Muscle of back (tissue), 13 donors: ENCODE measurements at places on chromosomes 5 and 9.

DNA sequence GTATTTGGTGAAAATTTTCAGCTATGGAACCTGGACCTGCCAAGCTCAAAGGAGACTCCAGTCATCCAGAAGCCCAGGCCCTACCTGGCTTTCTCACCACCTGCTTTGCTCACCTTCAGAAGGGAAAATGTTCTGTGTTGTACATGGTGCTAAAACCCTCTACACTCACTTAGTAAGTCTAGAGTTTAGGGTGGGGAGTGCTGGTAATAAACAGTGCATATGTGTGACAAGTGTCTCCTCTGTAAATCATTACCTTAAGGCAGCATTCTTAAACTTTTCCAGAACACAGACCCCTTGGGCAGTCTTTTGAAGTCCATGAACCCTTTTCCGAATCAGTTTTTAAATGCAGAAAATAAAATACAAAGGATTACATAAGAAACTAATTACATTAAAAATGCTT is 248.8 kb upstream of the PIK3R1 start:
- no peak for DNase-seq

DNA sequence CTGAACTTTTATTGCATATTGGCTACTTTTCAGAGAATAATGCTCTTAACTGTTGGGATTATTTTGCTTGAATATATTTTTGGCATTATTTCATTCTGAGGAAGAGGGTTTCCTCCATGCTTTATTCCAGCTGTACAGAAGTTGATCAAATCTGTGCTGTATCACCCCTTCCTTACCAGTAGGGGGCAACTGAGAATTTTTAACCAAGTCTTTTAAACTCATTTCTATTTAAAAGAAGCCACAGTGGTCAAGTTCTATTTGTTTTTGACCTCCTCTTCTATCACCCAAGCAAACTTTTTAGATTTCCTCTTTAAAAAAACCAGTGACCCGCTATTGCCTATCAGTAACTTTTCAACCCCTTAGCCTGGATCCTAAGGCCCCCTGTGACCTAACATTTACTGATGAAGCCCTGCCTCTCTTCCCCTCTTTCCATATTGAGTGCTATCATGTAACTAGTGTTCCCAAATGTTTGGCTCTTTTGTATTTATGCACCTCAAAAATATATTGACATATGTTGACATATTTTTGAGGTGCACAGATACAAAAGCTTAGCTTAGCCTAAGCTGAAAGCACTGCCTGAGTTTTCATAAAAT is 80.6 kb downstream of the FBXO4 start:
- DNase-seq: peak; percentile 3

DNA sequence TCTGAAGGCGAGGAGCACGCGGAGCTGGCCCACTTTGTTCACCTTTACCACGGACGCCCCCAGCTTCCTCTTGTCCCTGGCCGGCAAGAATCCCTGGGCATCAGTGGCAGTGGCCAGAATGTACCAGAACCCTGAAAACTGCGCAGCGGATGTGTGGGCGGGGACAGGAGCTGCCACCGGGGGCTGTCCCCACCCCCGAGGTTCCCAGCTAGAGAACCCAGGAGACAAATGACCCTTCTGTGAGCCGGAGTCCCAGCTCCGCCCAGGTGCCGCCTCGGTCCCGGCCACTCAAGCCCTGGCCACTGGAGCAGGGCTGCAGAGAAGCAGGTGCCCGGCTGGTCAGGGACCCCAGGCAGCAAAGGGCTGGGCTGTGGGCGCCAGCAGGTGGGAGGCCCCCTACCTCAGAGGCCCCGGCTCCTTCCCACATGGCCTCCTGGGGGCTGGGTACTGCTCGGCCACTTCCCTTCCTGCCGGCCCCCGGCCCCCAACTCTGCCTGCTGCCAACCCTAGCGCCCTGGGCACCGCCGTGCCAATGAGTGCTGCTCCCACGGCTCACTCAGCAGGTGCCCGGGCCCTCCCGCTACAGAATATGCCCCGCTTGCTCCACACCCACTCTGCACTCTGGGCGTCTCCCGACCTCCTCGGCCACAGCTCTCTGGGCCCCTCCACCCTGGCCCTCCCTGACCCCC is 713 bp downstream of the LCN10 start:
- DNase-seq: no peak

- no peak for DNase-seq
Measured at GRCh38 chr9:111658943-111659342, 2.5 kb upstream of the GNG10 start.

DNA sequence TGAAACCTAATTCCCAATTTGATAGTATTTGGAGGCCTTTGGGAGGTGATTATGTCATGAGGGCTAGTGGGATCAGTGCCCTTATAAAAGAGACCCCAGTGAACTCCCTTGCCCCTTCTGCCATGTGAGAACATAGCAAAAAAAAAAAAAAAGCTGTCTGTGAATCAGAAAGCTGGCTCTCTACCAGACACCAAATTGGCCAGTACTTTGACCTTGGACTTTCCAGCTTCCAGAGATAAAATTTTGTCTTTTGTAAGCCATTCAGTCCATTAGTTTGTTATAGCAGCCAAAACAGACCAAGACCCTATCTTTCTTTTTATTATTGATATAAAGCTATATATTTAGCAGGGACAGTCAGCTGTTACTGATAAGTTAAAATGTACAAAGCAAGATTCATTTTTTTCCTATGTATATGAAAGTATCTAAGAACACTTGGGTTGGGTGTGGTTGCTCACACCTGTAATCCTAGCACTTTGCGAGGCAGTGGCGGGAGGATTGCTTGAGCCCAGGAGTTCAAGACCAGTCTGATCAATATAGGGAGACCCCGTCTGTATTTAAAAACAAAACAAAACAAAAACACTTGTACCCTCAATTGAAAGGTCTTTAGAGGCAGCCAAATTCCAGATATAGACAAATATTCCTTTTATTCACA is 8.1 kb upstream of the C5orf24 start:
- no peak for DNase-seq

- DNase-seq: no peak
Measured at GRCh38 chr5:65191554-65192135, 290.1 kb downstream of the ADAMTS6 start.

DNA sequence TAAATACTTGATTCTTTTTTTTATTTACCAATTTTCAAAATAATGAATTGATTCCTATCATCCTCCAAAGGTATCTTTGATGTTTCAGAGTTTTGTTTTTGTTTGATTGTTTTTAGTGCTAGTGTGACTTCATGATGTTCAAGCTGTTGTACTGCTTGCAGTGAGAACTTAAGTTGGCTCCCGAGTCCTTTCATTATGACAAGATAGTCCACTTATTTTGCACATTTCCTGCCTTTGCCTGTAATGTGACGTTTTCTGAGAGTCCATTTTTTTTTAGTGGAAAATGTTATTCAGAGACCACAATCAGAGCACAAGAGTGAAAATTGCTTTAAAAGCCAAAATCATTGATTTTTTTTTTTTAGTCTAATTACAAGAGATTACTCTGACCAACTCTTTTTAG is 60.1 kb upstream of the FCHO2 start:
- DNase-seq: no peak

GRCh38 chr9:21097817-21098216 is 20.1 kb upstream of the IFNB1 start:
- no peak for DNase-seq

- peak; percentile 56 for DNase-seq
Measured at GRCh38 chr5:39427229-39427628, 2.4 kb upstream of the DAB2 start.

- DNase-seq: no peak
Measured at GRCh38 chr9:77848404-77848803, 183.2 kb downstream of the GNAQ start.

DNA sequence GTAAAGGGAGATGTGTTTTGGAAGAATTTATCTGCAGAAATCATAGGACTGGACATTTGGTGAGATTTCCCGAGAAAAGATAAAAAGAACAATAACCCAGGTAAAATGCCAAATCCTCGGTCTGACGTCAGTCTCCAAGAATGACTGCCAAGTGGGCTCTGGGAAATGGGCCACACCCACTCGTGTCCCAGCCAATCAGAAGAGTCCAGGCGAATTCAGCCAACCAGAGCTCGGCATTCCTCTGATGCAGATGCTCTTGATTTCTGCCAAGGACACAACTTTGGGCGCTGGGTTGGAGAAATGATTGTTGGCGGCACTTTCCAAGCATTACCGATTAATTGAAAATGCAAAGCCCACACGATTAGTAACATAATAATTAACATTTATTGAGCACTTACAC is 73.3 kb downstream of the FGF18 start:
- no peak for DNase-seq

- DNase-seq: no peak
Measured at GRCh38 chr5:175133185-175133584, 310.8 kb downstream of the DRD1 start.

GRCh38 chr9:91098203-91098850 is 263.4 kb downstream of the AUH start:
- no peak for DNase-seq

DNA sequence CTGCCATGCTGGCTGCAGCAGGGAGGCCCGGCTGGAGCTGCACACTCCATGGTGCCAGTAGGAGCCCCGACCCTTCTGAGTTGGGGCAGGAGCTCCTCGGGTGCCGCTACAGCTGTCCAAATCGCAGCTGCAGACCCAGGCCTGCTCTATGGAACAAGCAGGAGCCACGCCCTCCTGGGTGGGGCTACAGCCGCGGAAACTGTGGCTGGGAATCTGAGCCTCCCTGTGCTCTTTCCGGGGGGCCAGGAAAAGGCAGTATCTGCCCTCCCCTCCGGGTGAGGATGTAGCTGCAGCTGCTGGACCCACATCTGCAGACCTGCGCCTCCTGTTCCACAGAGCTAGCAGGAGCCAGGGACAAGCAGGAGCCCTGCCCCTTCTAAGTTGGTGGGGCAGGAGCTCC is 278.9 kb upstream of the ACTBL2 start:
- DNase-seq: no peak

- DNase-seq: peak; percentile 83
Measured at GRCh38 chr5:132437604-132438266, 52.8 kb downstream of the IRF1 start.

GRCh38 chr9:121721058-121721350 is 69.6 kb downstream of the DAB2IP start:
- no peak for DNase-seq

- DNase-seq: no peak
Measured at GRCh38 chr5:131206772-131207171, 36.0 kb downstream of the LYRM7 start.

GRCh38 chr5:124806026-124806372 is 59.6 kb upstream of the ZNF608 start:
- DNase-seq: no peak

DNA sequence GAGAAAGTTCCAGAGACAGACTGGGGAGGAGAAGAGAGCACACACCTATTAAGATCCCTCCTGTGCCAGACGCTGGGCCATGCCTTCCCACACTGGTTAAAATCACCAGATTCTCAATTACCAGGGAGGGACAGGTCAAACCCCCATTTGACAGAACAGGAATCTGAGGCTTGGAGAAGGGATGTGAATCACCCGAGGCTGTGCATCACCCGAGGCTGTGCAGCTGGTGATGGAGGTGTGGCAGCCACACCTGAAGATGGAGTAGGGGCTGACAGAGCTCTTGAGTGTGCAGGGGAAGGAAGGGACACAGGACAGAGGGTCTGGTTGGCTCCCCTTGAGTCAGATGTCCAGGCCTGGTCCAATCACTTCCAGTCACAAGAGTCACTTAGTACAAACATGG is 70.6 kb downstream of the LMX1B start:
- no peak for DNase-seq

- DNase-seq: no peak
Measured at GRCh38 chr5:143592648-143593047, 189.2 kb upstream of the NR3C1 start.

DNA sequence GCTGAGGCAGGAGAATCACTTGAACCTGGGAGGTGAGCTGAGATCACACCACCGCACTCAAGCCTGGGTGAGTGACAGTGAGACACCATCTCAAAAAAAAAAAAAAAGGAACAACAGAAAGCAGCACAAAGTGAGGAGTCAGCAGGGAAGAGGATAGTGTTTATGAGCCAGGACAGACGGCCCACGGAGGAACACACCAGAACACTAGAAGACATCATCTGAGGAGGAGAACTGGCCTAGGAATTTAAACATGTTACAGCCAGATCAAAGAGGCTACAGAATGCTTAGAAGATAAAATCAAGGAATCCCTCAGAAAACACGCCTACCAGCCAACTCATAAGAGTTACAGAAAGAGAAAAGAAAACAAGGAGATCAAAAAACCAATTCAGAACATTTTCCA is 12.2 kb downstream of the UBAC1 start:
- DNase-seq: no peak

DNA sequence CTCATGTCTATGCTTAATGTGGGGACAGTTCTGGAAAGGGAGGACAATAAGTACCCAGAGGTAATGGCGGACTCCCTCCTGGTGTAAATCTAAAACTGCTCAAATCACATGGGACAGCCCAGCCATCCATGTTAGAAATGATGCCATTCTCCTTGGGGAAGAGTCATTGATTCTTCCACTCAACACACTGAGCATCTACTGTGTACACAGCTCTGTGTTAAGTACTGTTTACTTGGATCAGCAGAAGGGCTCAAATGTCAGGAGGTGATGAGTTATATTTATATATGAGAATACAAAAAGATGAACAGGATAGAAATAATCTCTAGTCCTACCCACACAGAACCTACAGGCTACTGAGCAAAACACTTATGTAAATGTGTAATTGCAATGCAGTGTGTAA is 31.8 kb upstream of the NANS start:
- DNase-seq: no peak

DNA sequence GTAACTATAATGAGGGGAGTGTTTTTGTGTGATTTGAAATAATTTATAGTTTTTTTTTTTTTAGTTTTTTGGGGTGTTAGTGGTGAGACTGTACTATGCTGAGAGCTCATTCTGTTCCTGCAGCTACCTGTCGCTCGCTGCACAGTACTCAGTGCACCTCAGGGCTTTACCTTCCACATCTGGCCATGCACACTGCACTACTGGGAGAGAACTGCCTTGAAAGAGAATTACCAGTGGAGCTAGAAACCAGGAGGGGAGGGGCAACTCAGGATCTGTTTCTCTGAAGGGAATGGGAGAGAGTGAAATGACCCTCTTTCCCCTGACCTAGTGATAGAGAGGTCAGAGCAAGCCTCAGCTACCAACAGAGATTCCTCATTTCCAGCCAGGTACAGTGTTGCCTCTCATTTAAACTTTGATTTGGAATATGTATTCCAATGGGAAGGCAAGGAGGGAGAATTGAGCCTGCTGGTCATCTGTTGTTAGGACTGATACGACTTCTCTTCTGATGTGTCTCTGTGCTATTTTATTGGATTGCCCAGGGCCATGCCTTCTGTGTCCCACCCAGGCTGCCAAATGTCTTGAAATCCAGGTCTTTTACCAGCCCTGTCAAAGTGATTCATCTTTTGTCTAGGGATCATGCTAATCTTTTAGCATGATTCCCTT is 8.9 kb downstream of the ATG10 start:
- no peak for DNase-seq

- peak; percentile 3 for DNase-seq
Measured at GRCh38 chr5:15320871-15321270, 179.1 kb upstream of the FBXL7 start.
